ENCODE measurements at places on chromosomes 16 and 17.

DNA sequence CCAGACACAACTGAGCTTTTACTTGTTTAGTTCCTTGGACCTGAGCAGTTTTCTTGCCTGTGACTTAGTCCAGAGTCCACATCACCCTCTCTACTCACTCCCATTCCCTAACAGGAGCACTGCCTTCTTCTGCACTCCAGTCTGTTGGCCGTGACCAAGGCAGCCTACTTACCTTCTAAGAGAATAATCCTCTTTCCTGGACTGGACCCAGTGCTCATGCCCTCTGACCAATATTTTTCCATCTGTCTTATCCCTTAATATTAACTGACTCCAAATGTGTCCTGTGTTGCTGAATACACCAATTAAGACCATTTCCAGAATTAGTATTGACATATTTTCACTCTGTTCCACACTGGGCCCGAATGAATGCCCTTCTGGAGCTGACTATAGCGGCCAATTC lies 681.0 kb upstream of the KIF2B start:
- DNase-seq = no peak

DNA sequence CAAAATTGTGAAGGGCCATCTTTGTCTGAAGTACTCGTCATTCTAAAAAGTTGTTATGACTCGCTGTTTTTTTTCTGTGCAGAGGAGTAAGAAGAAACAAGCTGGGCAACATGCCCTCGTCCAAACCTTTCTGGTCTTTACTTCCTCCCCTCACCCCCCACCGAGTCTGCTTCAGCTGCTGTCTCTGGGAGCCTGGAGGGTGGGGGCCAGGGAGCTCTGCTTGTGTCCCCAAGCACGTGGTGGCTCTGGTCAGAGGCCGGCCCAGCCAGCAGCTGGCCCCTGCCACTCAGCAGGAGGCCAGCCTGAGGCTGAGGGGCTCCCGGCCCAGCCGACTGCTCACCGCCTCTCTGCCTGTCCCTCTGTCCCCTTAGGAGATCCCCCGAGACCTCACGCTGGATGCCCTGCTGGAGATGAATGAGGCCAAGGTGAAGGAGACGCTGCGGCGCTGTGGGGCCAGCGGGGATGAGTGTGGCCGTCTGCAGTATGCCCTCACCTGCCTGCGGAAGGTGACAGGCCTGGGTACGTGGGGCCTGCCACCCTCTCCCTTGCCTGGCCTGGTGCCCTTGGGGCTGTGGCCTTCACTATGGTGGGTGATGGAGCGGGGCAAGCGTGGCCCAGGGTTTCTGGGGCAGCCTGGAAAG lies 53.7 kb upstream of the LGALS9 start:
- peak; percentile 80 for DNase-seq

DNA sequence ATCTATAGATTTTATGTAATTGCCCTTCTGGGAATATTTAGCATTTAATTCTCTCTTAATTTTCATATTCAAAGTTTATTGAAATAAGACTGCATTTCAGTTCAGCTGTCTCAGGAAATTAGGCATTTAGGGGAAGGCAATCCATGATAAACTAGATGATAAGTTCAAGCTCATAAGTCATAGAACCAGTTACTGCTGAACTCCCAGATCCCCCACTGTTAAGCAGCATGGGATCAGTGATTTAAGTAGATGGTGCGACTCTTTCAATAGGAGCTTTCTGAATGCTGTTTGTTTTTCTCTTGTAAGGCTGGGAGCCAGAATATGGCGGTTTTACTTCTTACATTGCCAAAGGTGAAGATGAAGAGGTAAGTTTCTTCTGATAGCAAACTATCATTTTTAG lies 23.8 kb downstream of the OGFOD1 start:
- no peak for DNase-seq

- DNase-seq = no peak
Observed at GRCh38 chr16:85872734-85873133, 26.2 kb upstream of the IRF8 start.

- no peak for DNase-seq
Observed at GRCh38 chr16:4412854-4413253, 3.5 kb downstream of the CORO7 start.

DNA sequence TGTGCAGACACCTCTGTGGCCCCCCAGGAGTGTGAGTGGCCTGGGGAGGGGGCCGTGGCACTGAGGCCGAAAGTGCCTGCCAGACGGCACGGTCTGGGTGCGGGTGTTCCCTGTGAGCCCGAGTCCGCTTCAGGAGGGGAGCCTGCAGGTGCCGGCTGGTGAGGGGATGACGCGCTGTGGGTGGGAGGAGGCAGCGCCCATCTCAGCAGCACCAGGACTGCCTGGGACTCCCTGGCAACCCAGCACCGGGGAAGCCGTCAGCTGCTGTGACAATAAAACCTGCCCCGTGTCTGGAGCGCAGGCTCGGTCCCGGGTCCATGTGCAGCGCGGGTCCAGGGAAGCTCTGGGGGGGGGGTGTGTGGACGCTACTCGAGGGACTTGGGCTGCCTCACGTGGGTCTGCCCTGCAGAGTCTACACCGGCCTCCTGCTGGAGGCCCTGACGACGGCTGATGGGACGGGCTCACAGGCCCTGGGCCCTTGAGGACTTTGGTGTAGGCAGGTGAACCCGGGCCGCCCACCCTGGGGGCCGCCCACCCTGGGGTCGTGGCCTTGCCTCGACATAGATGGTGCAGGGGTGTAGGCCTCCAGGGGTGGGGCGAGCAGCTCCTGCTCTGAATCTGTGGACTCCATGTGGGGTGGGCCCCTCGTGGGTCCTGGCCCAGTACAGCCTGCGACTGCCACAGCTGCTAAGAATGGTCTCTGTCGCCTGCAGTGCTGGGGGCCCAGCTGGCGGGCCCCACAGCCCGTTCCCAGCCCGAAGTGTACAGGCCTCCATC lies 5.9 kb upstream of the RAB40C start:
- peak; percentile 42 for DNase-seq

- peak; percentile 50 for DNase-seq
Observed at GRCh38 chr17:11240841-11241610, at the start of gene SHISA6. Gene SHISA6, plus strand, starts transcription at chr17:11241213.

GRCh38 chr17:61568219-61569072 lies 22.6 kb downstream of the NACA2 start:
- no peak for DNase-seq

GRCh38 chr16:66842765-66843164 lies 1.4 kb upstream of the CA7 start:
- peak; percentile 48 for DNase-seq

- no peak for DNase-seq
Observed at GRCh38 chr17:13283606-13284005, 265.8 kb upstream of the ELAC2 start.

GRCh38 chr16:53952215-53953208 lies 248.6 kb downstream of the FTO start:
- no peak for DNase-seq

DNA sequence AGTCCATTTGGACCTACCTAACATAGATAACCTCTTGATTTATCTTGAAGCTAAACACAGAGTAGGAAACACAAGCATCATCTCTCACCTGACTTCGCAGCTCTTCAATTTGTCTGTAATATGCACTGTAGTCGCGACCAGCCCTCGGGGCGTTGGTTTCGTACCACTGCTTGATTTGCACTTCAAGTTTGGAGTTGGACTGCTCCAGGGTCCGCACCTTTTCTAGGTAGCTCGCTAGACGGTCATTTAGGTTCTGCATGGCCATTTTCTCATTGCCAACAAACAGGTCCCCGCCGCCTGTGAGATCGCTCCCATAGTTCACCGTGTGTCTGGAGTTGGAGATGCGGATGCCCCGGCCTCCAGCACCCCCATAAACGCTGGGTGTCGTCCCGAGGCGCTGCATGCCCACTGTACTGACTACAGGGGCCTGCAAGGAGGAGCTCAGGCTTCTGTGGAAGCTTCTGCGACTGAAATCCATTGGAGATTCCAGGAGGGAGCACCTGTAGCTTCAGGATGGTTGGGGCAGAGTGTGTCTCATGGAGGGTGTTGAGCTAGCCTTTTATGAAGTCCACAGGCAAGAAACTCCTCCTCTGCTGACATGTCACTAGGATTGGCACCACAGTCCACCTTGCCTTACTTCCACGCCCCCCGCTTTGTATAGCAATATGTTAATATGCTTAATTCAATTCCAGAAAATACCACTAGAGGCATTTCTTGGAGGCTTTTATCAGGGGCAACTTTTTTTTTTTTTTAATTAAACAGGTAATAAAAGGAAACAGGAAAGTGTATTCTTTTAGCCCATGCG lies at the start of gene KRT20:
Gene KRT20 (minus strand): TSS at position 535 of the 805 bp plus-strand sequence. CDS start 57 bp downstream, at position 478.
- no peak for DNase-seq

DNA sequence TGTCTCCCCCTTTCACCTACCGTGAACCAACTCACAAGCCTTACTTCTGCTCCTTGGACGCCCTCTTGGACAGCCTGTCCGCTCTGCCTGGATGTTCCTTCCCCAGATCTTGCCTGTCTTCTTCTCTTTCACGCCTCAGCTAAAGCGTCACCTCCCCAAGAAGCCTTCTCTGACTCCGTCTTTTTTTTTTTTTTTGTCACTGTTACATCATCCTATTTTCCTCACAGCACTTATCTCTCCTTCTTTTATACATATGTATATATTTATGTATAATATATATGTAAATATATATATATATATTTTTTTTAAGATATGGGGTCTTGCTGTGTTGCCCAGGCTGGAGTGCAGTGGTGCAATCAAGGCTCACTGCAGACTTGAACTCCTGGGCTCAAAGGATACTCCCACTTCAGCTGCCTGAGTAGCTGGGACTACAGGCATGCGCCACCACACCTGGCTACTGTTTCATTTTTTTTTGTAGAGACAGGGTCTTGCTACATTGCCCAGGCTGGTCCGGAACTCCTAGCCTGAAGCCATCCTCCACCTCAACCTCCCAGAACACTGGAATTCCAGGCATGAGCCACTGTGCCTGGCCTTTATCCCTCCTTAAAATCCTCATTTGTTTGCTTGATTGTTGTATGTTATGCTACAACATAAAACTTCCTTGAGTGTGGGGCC lies 16.5 kb upstream of the AKTIP start:
- no peak for DNase-seq

GRCh38 chr16:4272114-4272956 lies 488 bp downstream of the TFAP4 start:
- DNase-seq = peak; percentile 75

GRCh38 chr17:27263386-27263785 lies 30.5 kb upstream of the WSB1 start:
- DNase-seq = no peak

DNA sequence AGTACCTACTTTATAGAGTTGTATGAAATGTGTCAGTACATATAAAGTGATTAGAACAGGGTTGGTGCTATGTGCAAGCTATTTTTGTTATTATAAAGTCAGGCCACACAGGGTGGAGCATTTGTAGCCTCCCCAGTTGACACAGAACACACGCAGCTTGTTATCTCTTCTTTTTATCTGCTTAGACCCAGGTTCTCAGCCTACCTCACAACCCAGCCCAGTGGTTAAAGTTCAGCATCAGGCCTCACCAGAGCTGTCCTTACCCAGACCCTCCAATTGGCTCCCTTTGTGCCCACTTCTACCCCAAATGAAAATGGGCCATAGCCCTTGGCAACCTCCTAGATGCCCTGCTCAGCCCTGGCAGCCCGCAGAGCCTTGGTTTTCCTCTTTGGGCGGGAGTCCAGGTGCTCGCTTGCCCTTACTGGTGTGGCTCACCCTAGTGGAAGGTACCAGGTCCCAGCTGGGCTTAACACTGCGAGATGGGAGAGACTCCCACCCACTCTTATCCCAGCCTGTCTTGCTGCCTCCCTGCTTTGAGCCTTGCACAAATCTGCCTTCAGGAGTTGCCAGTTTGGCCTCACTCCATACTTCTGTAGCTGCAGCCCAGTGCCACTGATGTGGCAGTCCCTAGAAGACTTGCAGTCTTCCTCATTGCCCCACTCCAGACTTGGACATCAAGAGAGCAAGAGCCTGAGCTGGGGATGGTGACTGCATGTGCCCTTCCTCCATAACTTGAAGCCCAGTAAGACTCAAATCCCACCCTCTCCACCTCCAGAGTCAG lies 1.1 kb upstream of the PIGS start:
- no peak for DNase-seq

GRCh38 chr16:89531821-89532526 lies 23.8 kb downstream of the SPG7 start:
- no peak for DNase-seq

DNA sequence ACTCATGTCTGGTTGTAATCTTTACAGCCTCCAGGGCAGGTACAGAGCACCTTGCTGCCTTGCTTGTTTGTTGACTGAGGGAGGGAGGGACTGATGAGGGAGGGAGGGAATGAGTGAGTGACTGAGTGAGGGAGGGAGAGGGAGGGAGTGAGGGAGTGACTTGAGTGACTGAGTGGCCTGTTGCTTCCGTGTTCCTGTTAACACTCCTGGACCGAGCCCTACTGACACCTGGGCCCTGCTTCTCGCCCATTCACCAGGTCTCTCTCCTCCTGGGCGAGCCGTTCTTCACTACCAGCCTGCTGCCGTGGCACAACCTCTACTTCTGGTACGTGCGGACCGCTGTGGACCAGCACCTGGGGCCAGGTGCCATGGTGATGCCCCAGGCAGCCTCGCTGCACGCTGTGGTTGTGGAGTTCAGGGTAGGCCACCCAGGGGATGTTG lies 41.2 kb downstream of the PRMT7 start:
- DNase-seq = no peak

DNA sequence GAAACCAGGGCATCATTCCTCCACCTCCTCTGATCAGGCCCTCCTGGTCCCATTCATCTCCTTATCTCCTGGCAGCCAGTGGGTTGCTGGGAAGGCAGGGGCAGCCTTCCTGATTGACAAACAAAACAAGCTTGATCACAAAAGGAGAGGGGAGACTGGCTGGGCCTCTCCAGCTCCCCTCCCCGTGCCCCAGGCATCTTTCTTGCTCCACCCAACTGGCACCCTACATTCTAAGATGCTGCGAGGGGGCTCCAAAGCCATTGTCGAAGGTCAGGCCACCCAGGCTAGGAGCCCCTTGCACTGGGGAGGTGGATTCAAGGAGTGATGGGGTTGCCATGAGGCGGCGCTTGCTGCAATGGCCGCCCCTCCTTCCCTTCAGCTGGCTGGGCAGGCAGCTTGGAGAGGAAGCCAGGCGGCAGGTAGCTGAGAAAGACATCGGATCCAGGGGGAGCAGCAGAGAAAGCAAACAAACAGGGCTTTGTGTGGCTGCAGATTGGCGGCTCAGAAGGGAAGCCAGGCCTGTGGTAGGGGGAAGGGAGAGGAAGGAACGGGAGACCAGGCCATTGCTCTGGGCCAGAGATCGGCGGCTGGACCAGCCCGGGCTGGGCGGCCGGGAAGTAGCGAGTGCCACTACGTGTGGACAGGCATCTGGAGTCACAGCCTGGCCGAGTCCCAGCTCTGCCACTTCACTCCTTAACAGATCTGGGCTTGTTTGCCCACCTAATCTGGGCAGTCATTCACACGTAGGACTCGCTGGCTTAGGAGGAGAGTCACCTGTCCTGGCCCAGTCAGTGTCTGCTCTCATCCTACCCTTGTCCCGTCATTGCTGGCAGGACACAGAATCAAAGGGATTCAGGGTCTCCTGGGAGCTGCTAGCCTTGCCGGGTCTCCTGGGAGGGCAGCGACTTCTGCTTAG lies 12.3 kb downstream of the RAI1 start:
- DNase-seq = peak; percentile 78

GRCh38 chr17:41647038-41647813 lies 22.9 kb upstream of the KRT17 start:
- no peak for DNase-seq

GRCh38 chr17:27616414-27616813 lies 14.6 kb upstream of the LGALS9 start:
- no peak for DNase-seq

- DNase-seq = no peak
Observed at GRCh38 chr17:49440581-49440980, 25.9 kb upstream of the PHB1 start.

- DNase-seq = no peak
Observed at GRCh38 chr16:80599466-80599865, 58.7 kb downstream of the DYNLRB2 start.
